CD4-positive, alpha-beta T cell treated with Interleukin-6 for 4 hours (primary cell): ENCODE measurements at places on chromosomes 2 and 18.
A peak's percentile ranks its signal among the peaks of the same experiment; 100 is the strongest.

DNA sequence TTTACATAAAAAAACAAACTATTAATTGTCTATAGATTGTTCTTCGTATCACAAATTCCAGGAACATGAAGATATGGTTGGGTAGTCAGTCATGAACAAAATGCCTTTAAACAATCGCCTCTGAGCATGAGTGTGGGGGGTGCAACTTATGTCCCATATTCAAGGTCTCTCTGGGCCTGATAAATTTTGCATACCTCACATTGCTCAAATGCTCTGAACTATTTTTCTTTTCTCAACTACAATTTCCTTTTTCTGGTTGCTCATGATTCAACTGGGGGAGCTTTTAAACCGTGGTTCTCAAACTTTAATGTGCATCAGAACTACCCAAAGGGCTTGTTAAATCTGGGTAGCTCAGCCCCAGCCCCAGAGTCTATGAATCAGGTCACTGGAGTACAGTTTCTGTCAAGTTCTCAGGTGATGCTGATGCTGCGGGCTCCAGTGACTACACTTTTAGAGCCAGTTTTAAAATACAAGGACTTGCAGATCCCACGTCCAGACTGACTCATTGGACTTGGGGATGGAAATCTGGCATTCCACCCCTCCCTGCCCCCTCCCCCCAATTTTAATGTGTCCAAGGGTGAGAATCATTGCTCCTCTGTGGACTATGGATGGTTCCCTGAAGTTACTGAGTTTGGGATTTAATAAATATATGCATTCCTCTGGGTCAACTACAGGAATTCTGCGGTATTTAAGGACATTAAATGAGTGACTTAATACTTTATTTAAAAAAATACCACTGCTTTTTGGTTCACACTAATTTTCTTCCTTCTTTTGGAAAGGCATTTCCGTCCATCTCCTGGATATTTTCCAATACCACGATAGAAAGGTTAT is 1.5 kb upstream of the GPD2 start:
- DNase-seq, result peak; percentile 25

DNA sequence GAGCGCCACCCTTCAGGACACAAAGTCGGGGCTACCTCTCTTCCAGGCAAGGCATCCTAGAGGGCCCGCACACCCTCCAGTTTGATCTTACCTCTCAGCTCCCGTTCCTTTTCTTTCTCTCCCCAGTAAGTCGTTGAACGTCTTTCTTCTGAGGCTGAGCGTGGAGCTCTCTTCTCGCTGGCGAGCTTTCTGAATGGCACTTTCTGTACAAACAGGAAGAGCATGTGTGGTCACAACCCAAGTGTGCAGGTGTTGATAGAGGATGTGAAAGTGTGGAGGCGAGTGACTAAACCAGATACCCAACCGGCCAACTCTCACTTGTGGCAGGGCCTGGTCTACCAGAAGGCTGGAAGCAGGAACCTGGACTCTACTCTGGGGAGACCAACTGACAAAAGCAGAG is at the start of gene AFF3:
TSS of gene AFF3 (minus strand) at position 198 of the 400 bp plus-strand sequence. CDS start 38,136 bp downstream, outside the sequence.
- peak; percentile 47 for DNase-seq

- DNase-seq, result no peak
Observed at GRCh38 chr2:235670974-235671787, 177.3 kb downstream of the AGAP1 start.

GRCh38 chr2:60867848-60868247 is 13.5 kb upstream of the REL start:
- peak; percentile 39 for DNase-seq

- no peak for DNase-seq
Observed at GRCh38 chr2:37774976-37775907, 103.8 kb upstream of the CDC42EP3 start.

DNA sequence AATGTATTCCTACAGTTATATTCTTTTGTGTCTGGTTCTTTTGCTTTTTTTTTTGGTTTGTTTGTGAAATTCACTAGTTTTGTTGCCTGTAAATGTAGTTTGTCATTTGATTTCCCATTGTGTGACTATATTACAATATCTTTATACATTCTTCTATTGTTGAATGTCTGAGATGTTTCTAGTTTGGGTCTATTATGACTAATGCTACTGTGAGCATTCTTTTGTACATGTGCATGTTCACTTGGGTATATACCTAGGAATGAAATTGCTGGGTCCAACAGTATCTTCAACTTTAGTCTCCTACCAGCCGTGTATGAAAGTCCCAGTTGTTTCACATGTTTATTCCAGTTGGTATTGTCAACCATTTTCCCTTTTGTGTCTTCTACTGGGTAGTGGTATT is 112.7 kb upstream of the RBMS1 start:
- no peak for DNase-seq

DNA sequence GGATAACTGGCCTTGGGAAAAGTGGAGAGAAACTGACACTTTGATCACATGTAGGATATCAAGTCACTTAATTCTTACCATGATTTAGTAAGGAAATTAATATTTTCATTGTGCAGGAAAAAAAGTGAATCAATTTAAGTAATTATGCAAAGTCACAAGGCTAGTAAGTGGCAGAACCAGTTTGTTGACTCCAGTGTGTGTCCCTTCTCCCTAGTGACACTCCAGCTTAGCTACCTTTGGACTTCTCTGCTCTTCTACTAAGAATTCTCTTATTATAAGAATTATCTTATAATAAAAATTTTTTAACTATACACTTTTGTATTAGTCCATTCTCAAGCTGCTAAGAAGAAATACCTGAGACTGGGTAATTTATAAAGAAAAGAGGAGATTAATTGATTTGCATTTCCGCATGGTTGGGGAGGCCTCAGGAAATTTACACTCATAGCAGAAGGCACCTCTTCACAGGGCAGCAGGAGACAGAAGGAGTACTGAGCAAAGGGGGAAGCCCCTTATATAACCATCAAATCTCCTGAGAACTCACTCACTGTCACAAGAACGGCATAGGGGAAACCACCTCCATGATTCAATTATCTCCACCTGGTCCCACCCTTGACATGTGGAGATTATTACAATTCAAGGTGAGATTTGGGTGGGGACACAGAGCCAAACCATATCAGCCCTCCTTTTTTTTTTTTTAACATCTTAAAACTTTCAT is 13.6 kb downstream of the COL4A4 start:
- DNase-seq, result no peak

- DNase-seq, result no peak
Observed at GRCh38 chr18:28485918-28486317, 309.0 kb upstream of the CDH2 start.
